H1 (cell line): ENCODE measurements at places on chromosomes 4 and X. TPM values are rescaled to one million over a fixed set of nuclear protein-coding genes. Genes with fewer than 3 reads are reported as not detected.

DCAF4L1 gene
- 0.15 and 0.17 TPM in 2 replicates for total RNA-seq

PGM2 gene
- 34.3 and 38.0 TPM in 2 replicates for total RNA-seq

GIMD1 gene
- not detected in 2 replicates for total RNA-seq

CYTL1 gene
- 8.1 and 9.8 TPM in 2 replicates for total RNA-seq

CSN1S1 gene
- total RNA-seq, result not detected in 2 replicates

FRMD7 gene
- not detected in 2 replicates for total RNA-seq

PCDH11X gene
- total RNA-seq, result 7.4 and 7.9 TPM in 2 replicates

SSX2B gene
- total RNA-seq, result not detected in 2 replicates

PPEF2 gene
- total RNA-seq, result not detected in 2 replicates

TBC1D19 gene
- 2.1 and 3.5 TPM in 2 replicates for total RNA-seq

HNRNPDL gene
- total RNA-seq, result 408 and 411 TPM in 2 replicates

CSAG3 gene
- total RNA-seq, result not detected in 2 replicates

PRKG2 gene
- total RNA-seq, result 1.2 and 1.5 TPM in 2 replicates

MFAP3L gene
- 9.8 and 13.9 TPM in 2 replicates for total RNA-seq

ADH4 gene
- total RNA-seq, result not detected in 2 replicates

MAGEC2 gene
- not detected in 2 replicates for total RNA-seq

PABPC5 gene
- total RNA-seq, result 1.0 and 1.4 TPM in 2 replicates

WDFY3 gene
- 50.7 and 62.4 TPM in 2 replicates for total RNA-seq

SLBP gene
- 45.1 and 49.0 TPM in 2 replicates for total RNA-seq

MAGEB17 gene
- 1.1 TPM in 1 of 2 replicates, not detected in the other for total RNA-seq

USP26 gene
- not detected in 2 replicates for total RNA-seq

USO1 gene
- total RNA-seq, result 190 and 198 TPM in 2 replicates

ACE2 gene
- 0.29 TPM in 1 of 2 replicates, not detected in the other for total RNA-seq

PHEX gene
- total RNA-seq, result 0.11 and 0.15 TPM in 2 replicates

NXF2B gene
- total RNA-seq, result not detected in 2 replicates

ING2 gene
- 14.8 and 16.1 TPM in 2 replicates for total RNA-seq

TMEM154 gene
- total RNA-seq, result 1.2 and 1.5 TPM in 2 replicates

STX18 gene
- total RNA-seq, result 18.3 and 20.0 TPM in 2 replicates

ZNF518B gene
- total RNA-seq, result 6.4 and 9.0 TPM in 2 replicates

GATA1 gene
- total RNA-seq, result not detected in 2 replicates

CRMP1 gene
- 117 and 120 TPM in 2 replicates for total RNA-seq

CLIC2 gene
- 0.61 TPM in 1 of 2 replicates, not detected in the other for total RNA-seq

CISD2 gene
- total RNA-seq, result 47.5 and 48.3 TPM in 2 replicates

IL21 gene
- not detected in 2 replicates for total RNA-seq

CT55 gene
- not detected in 2 replicates for total RNA-seq

CT45A10 gene
- total RNA-seq, result not detected in 2 replicates

BMPR1B gene
- 0.61 and 1.1 TPM in 2 replicates for total RNA-seq

MAGED4B gene
- 78.3 and 81.9 TPM in 2 replicates for total RNA-seq

MAGEE2 gene
- total RNA-seq, result not detected in 2 replicates

ANOS1 gene
- total RNA-seq, result 57.8 and 59.0 TPM in 2 replicates

SHISA3 gene
- total RNA-seq, result 2.0 and 2.2 TPM in 2 replicates

BRS3 gene
- total RNA-seq, result not detected in 2 replicates

SYP gene
- total RNA-seq, result 10.2 and 10.8 TPM in 2 replicates
